ENCODE measurements at places on chromosomes 12 and 14.

- DNase-seq = no peak
These were observed 324.5 kb downstream of the PCNX1 start for GRCh38 chr14:71231521-71232393.

DNA sequence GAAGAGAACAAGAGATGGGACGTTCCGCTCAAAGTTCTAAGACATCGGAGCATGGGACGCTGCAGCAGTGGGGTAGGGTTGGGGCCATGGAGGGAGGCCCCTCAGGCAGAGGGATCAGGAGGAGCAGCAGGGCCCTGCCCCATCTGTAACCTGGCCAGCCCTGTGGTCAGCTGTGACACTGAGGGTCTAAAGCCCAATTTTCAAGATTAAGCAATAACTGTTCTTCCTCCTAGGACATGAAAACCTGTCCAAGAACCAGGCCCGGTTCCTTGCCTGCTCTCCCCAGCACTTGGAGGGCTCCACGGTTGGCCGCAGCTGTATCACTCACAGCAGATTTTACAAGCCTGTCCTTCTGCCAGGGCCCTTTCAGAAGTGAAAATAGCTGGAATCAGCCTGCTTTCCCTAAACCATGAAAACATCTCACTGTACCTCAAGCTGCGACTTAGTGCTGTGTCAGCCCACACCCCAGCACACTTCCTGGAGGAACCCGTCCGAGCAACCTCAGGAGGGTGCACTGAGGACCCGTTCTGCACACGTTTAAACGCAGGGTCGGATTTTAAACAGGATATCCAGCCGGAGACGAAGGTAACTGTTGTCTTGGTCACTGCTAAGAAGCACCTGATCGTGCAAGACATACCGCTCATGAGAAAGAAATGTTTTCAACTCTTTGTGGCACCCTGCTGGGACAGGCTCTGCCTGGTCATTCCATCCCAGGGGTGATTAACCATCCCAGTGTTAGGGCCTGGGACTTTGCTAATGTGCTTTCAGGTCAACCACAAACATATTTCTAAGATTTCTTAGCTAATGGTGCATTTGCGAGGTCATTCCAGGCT lies 201.9 kb upstream of the DIO3 start:
- DNase-seq = no peak

DNA sequence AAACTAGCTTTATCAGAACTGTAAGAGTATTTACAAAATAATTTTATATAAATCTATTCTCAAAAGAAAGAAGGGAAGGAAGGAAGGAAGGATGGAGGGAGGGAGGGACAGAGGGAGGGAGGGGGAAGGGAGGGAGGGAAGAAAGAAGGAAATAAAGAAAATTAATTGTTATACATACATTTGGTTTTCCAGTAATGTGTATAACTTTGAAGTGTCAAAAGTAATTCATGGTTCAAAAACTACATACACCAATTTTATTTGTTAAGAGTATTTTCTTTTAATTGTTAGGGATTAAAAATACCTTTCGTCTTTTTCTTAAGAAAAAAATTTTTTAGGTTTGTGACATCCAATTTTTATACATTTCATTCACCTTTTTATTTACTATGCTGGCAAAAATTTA lies 17.5 kb upstream of the KCNC2 start:
- DNase-seq = no peak

GRCh38 chr12:50584135-50584534 lies 79.3 kb downstream of the DIP2B start:
- no peak for DNase-seq

GRCh38 chr14:100528962-100529560 lies 58.2 kb downstream of the BEGAIN start:
- DNase-seq = no peak

- DNase-seq = no peak
These were observed 58.9 kb downstream of the BCL11B start for GRCh38 chr14:99213101-99213500.

- DNase-seq = no peak
These were observed 5.0 kb upstream of the SLC38A4 start for GRCh38 chr12:46830731-46831334.
